ENCODE measurements at places on chromosomes 12 and 14.

GRCh38 chr14:74962046-74962445 is 6.6 kb upstream of the PGF start:
- DNase-seq = no peak

DNA sequence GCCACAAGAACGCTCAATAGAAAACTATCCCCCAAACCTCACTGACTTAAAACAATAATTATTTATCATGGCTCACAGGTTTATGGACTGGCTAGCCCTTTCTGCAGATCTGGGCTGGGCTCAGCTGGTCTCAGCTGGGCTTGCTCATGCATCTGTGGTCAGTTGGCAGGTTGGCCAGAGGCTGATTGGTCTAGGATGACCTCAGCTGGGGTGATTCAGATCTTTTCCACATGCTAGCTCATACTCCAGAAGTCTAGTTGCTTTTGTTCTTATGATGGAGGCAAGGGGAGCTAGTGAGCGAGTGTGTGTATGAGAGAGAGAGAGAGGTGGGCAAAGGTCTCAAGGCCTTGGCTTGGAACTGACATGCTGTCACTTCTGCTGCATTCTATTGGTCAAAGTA is 181.2 kb upstream of the NRXN3 start:
- DNase-seq = no peak

GRCh38 chr12:132140501-132140900 is 3.6 kb downstream of the DDX51 start:
- DNase-seq = no peak

DNA sequence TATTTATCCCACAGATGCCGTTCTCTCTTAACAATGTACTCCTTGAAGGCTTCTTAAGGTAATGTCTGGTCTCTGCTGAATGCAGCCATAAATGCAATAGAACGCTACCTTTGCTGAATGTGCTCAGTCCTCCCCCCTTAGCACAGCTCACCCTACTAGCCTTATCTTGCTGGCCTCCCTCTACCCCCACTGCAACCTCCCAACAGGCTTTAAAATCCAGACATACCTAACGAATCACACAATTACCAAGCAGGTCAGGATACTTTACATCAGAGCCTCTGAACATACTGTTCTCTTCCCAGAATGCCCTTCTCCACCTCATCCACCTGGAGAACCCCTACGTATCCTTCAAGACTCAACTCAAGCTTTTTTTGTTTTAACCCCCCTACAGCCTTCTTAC is 51.0 kb upstream of the CRADD start:
- DNase-seq = no peak

- no peak for DNase-seq
Measured at GRCh38 chr14:96135285-96135684, 69.4 kb upstream of the BDKRB2 start.

- DNase-seq = no peak
Measured at GRCh38 chr12:62865065-62865464, 69.9 kb downstream of the PPM1H start.

DNA sequence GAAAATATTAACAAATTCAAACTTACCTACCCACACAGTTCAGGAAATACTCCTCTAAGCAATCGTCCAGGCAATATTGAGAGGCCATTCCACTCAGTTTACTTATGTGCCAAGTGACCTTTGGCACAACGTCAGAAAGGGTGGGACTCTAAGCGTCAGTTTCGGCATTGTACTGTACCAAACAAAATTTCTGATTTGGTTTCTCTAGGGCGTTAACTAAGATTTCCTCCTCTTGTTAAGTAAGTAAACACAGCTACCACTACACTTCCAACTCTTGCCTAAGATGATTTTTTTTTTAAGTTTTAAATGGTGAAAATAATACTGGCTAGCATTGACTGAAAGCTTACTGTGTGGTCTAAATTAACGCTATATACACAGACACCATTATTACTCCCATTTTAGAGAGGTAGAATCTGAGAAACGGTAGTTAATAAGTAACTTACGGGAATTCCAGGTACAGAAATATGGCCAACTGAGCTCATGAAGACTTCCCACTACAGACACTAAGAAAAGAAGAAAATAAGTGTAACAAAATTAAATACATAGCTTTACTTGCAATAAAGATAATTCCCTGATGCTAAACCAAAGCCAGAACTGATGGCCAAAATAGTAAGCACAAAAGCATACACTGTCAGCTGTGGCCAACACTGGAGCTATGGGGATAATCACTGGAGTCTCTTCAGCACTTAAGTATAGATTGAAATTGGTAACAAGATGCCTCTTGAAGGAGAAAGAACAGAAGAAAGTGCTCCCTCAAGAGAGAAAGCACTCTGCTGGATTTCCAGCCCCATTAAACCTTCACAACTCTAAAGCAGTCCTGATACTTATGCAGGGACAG is 76.1 kb downstream of the EPS8 start:
- no peak for DNase-seq

- no peak for DNase-seq
Measured at GRCh38 chr12:2212537-2212936, 159.8 kb downstream of the CACNA1C start.

DNA sequence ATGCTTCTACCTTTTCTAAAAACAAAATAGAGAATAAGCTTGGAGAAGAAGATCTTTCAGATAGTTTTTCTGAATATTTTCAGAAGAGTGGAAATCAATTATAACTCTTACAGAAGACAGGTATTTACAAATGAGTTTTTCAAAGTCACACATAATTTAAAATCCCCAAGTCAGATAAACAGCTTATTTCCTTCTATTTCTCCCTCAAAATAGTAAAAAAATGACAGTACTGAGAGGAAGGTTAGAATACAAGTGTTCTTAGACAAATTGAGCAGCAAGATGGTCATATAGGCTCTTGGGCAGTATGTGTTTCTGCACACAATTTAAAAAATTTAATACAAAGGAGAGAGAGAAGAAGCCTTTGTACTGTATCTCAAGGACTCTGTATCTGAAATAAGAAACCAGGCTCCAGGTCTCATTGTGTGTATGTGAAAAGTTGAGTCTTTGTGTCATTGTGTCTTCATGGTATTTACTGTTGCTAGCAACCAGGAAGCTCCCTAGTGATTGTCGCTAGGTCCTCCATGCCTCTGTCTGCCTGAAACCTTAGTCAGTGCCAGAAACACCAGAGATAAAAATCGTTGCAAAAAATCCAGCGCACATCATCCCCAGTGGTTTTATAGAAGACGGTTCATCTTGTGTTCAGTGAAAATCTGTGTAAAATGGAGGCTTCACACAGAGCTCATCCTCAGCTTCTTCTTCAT is 12.9 kb upstream of the TUBA1A start:
- no peak for DNase-seq

GRCh38 chr12:44025499-44025898 is 189.6 kb downstream of the TMEM117 start:
- no peak for DNase-seq

DNA sequence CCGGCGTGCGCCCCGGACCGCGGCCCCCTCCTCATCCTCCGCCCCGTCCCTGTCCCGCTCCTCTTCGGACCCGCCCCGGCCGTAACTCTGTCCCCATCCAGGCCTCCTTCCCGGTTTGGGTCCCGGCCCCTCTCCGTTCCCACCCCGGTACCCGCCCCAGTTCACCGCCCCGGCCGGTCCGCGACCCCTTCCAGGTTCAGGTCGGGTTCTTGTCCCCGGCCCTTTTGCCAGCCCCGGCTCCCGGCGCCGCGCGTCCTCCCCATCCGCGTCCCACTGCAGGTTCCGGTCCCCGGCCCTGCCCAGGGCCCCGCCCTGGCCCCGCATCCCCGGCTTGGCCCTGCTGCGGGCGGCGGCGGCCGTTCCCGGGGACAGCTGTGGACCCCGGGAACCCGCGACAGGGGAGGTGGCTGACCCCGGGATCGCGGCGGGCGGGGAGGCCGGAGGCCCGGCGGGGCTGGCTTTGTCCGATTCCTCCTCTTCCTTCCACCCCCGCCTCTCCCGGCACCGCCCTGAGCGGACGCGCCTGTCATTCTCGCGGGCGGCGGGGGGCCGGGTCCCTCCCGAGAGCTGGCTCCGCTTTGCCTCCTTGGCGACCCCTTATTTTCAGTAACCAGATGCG is 601 bp downstream of the KLC1 start:
- DNase-seq = no peak

- no peak for DNase-seq
Measured at GRCh38 chr12:57868221-57868620, 21.7 kb upstream of the CTDSP2 start.

DNA sequence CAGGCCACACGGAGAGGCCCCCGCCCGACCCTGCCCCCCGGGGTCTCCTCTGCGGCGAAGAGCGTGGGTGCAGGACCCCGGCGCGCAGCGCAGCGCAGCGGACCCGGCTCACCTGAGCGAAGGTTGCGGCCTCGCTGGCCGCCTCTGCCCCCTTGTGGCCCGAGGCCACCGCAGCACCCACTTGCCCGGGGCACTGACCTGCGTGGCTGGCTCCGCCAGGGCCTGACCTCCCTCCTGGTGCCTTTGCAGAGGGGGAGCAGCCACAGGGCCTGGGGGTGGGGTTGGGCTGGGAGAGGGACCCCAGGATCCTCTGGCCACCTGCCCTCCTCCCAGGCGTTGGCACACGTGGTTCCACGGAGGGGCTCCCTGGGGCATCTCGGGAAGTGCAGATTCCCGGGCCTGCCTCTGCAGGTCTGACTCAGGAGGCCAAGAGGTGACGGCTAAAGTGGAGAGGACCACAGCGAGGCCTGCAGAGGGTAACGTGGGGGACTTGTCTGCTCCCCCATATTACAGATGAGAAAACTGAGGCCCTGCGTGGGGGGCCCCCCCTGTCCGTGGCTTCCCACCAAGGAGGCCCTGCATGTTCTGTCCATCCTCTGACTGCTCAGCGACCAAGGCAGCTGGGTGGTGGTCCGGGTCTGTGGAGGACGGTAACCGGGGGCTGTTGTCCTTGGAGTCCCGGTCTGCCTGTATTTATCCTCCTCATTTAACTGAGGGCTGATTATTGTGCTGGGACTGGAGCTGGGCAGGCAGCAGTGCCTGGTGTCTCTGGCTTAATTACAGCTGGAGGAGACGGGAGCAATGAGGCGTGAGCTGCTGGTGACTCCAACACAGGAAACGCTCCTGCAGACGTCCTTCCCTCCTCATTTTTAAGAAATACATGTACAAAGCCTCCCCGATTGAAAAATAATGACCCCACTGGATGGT is 67.9 kb upstream of the BEGAIN start:
- DNase-seq = peak; percentile 29

- no peak for DNase-seq
Measured at GRCh38 chr14:68282479-68283377, 463.1 kb downstream of the RAD51B start.

- DNase-seq = no peak
Measured at GRCh38 chr12:123021688-123022604, 41.5 kb downstream of the ARL6IP4 start.

- DNase-seq = no peak
Measured at GRCh38 chr12:122457627-122458026, 35.2 kb upstream of the CLIP1 start.

- DNase-seq = no peak
Measured at GRCh38 chr14:89196545-89196944, 220.5 kb downstream of the FOXN3 start.

- no peak for DNase-seq
Measured at GRCh38 chr12:123621619-123622530, 11.6 kb downstream of the EIF2B1 start.

DNA sequence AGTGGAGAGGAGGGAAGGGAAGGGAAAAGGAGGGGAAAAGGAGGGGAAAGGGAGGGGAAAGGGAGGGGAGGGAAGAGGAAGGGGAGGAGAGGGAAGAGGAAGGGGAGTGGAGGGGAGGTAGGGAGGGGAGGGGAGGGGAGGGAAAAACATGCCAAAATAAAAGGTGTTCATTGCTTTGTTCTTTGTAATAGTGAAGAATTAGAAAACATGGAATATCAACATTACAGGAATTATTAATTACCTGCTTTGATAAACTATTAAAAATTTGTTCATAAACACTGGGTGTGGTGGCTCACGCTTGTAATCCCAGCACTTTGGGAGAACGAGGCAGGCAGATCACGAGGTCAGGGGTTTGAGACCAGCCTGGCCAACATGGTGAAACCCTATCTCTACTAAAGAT is 579.2 kb downstream of the MED13L start:
- no peak for DNase-seq

GRCh38 chr12:119544765-119545625 is 48.6 kb upstream of the TMEM233 start:
- peak; percentile 18 for DNase-seq

DNA sequence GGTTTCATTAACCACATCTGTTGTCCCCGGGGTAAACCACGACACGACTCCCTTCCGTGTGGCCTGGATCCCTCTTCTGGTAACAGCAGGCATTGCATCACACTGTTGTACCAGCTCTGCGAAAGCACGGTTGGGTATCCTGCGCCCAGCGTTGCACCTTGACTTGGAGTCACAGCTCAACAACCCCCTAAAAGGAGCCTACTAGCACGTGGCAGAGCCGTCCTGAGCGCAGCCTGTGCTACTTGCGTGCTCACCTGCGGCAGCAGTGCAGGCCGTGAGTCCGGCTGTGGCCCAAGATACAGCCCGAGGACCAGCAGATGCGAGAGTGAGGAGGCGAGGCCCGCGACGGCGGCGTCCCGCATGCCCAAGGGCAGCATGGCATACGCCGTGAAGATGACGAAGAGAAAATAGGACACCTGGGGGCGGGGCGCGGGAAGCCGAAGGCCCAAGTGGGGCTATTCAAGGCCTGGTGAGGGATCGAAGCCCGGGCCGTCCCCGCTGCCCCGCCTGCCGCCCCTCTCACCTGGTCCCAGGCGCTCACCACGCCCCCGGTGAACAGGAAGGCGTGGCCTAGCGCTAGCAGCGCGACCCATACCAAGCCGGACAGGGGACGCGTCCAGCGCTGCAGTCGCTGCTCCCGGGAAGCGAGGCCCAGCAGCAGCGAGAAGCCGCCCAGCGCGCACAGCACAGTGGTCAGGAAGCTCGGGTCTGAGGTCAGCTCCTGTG is 2.4 kb downstream of the ADCY4 start:
- DNase-seq = peak; percentile 60

GRCh38 chr14:102731101-102731870 is 46.0 kb upstream of the TRAF3 start:
- no peak for DNase-seq

DNA sequence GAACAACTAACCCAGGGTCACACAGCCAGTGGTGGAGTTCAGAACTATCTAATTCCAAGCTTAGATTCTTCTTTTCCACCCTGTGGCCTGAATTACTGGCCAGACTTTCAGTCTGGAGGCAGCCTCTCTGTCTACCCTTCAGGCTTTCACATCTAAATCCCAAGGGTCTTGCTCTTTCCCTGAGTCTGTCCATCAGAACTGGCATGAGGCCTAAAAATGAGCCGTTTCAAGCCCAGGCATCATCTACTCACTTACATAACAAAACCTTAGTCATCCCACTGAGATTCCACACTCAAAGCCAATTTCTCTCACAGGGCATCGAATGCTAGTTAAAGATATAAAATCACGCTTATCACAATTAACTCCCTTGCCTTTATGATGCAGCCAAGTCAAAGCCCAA is 1.3 kb upstream of the PTGDR start:
- DNase-seq = no peak

GRCh38 chr12:125677829-125678228 is 612.6 kb downstream of the AACS start:
- no peak for DNase-seq

- no peak for DNase-seq
Measured at GRCh38 chr12:28925719-28926376, 223.2 kb upstream of the FAR2 start.

GRCh38 chr12:119227292-119227691 is 48.6 kb downstream of the HSPB8 start:
- no peak for DNase-seq
